ENCODE measurements at places on chromosomes 13 and 19. TPM values are rescaled to one million over a fixed set of nuclear protein-coding genes. Genes with fewer than 3 reads are reported as not detected.

The IGFL1 gene
- polyA plus RNA-seq = not detected

GRCh38 chr13:50512474-50513299, 330.8 kb downstream of the DLEU7 start:
- no peak for DNase-seq

DNA sequence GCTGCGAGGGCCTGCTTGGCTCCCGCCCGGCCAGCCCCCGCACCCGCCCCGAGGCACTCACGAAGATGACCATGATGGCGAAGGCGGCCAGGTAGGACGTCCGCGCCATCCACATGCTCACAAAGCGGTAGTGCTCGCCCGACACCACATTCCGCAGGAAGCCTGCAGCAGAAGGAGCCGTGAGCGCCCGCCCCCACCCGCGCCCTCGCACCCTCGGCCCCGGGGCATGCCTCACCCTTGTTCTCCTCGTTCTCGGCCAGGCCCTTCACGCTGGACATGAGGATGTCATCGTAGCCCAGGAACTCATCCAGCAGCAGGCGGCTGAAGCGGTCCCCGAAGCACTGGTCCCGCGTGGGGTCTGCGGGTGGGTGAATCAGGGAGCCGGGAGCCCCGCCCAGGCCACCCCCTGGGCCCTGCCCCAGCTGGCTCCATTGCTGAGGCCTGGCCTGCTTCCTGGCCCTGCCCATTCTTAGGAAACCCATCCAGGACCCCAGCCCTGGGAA, 9.0 kb downstream of the TMEM259 start:
- no peak for DNase-seq

DNA sequence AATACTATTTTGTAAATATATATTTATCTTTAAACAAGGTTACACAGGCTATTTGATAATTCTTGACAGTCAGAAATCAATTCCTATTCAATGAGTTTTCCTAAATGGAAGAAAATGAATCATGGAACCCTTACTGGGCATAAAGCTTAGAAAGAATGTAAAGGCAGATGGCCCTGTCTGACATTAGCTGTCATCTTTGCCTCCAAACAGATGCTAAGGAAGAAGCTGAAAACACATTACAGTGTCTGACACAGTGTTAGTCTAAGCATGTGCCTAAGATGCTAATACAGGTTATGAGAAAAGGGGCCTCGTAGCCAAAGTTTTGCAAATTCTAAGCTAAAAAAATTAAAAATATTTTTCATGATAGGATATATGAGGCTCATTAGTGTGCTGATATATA, 112.8 kb downstream of the ITGBL1 start:
- DNase-seq = no peak

The LAIR1 gene
- 3.3 TPM for polyA plus RNA-seq

DNA sequence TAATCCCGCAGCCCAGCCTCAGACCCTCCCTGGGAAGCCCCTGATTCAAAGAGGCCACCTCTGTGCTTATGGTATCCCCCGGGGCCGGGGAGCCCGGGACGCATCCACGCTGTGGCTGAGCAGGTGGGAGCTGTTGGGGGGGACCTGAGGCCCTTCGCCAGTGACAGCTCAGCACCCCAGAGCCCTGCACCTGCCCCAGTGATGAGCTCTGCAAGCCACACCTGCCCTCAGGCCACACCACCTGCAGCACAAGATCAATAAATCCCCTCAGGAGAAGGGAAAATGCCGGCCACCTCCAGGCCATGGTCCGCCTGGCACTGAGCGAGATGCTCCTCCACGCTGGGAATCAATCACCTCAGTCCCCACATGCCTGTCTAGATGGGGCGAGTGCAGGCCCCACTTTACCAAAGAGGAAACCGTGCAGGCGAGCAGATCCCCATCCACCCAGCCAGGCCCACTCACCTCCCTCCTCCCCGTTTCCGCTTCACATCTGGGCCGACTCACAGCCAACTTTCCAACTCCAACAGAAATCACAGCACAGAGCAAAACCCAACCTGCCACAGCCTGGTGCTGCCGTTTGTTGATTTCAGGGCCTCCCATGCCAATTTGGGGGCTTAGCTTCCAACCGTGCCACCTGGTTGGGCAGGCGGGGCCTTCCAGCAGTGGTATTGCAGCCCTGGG, 12.8 kb downstream of the MOB3A start:
- no peak for DNase-seq

- peak; percentile 61 for DNase-seq
Measured at GRCh38 chr13:100644371-100644770, 30.2 kb downstream of the TMTC4 start.

Measured in renal cortex interstitium (tissue), 15 donors.